ENCODE measurements at places on chromosomes 7 and 10.

GRCh38 chr7:71591876-71592275 lies 459.9 kb downstream of the GALNT17 start:
- DNase-seq = no peak

DNA sequence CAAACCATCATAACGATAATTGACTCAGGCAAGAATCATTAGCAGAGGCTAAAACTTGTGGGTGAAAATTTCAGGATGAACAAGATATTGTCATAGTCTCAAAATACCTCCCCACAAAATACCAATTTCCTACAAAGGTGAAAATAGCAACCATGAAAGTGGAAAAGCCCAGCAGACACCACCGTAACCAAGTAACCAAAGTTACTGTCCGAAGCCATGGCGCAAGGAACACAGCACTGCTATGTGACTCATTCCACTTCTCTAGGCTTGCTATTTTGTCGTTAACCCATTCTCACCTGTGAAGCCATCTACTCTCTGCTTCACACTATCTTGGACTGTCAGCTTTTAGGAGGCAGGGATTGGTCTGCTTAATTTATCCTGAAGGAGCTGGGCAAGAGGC lies 113.8 kb upstream of the CACUL1 start:
- DNase-seq = no peak

GRCh38 chr10:14975672-14976273 lies 16.6 kb downstream of the MEIG1 start:
- DNase-seq = no peak

GRCh38 chr7:21722371-21722770 lies 179.5 kb downstream of the DNAH11 start:
- DNase-seq = no peak

DNA sequence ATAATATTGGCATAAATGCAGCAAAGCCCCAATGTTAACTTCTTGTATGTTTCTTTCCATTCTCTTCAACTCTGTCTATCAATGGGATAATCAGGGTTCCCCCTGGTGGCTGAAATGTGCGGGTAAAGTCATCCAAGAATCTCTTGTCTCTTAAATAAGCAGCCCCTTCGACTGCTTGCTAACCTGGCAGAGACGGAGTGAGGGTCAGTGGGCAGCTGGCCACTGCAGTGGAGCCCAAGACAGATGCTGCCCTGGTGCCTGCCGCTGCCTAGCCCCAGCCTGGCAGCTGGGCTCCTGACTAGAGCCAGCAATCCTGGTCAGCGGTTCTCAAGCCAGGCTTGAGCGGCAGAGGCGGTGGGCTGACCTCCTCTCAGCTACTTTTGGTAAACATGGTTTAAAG lies 248.9 kb downstream of the COBL start:
- DNase-seq = peak; percentile 12

GRCh38 chr10:113992471-113993011 lies 51.1 kb upstream of the ADRB1 start:
- DNase-seq = no peak

GRCh38 chr7:141023295-141023694 lies 8.5 kb upstream of the MRPS33 start:
- no peak for DNase-seq

GRCh38 chr10:113891476-113891875 lies 37.0 kb downstream of the NHLRC2 start:
- no peak for DNase-seq

DNA sequence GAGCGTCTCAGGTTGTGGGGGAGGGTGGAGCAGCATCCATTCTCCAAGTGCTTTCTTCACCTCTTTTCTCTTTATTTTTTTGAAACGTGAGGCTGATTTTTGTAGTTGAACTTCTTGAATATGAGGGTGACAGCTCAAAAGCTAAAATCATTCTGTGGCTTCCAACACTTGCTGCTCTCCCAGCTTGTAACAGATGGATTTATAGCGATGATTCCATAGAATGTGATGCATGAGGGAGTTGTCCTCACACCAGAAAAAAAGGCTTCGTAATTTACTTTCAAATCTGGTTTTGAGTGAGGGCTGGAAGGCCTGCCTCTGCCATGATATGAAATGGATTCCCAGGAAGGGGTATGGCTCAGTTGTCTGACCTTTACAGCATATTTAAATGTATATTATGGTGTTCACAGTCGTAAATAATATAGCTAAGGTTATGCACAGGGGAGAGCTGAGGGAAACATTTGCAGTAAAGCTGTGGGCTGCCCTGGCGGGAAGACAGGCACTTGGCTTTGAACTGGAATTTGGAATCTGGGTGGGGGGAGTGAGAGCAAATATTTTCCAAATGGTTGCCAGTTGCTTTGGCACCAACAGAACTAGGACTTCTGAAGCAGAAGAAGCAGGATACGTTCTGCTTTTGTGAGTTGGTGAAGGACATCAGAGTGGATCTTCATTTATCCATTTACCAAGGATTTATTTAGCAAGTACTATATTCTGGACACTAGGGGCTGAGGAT lies 166.7 kb downstream of the SORCS3 start:
- DNase-seq = no peak

DNA sequence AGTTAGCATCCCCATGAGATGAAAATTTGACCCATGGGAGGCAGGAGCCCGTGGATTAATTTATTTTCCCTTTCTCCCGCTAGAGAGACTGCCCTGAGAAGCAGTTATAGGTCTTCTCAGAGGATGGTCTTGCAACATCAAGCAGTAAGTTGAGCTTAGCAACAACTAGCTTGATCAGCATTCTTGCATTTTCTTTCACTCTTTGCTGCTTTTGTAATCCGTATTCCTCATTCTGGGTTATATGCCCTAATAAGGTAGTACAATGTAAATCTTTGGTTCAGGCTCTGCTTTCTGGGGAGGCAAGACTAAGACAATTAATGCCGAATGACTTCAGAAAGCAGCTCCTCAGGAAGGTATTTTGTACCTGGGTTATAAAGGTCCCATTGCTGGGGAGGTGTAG lies 146.8 kb downstream of the FZD1 start:
- DNase-seq = no peak

- DNase-seq = no peak
Observed at GRCh38 chr10:86400705-86401587, 34.4 kb upstream of the GRID1 start.

- DNase-seq = no peak
Observed at GRCh38 chr7:36526863-36527548, 137.3 kb downstream of the ANLN start.

DNA sequence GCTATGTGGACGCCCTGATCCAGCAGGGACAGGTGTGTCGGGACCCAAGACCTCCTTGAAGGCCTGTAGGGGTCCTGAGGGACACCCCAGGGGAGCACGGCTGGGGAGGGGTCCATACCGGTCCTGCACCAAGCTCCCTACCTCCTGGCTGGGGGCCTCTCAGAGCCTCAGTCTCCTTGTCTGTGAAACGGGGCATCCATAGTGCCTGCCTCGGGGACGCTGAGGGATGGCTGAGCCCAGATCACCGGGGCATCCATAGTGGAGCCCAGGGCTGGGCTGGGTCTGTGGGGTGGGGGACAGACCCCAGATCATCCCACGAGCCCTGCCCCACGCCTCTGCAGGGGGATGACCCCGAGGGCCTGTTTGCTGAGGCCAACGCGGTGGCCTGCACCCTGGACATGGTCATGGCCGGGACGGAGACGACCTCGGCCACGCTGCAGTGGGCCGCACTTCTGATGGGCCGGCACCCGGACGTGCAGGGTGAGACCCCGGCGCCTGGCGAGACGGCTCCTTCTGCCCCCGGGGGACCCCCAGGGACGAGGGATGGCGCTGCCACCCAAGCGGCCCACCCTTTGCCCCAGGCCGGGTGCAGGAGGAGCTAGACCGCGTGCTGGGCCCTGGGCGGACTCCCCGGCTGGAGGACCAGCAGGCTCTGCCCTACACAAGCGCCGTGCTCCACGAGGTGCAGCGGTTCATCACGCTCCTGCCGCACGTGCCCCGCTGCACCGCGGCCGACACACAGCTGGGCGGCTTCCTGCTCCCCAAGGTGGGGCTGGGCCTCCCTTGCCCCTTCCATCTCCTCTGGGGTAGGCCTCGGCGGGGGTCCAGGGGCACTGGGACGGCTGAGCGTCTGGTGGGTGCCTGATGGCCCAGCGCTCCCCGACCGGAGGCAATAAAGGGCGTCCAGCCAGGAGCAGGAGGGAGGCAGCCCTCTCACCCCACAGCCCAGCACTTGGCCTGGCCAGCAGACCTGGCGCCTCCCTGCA lies 4.1 kb downstream of the CYP2W1 start:
- DNase-seq = no peak

DNA sequence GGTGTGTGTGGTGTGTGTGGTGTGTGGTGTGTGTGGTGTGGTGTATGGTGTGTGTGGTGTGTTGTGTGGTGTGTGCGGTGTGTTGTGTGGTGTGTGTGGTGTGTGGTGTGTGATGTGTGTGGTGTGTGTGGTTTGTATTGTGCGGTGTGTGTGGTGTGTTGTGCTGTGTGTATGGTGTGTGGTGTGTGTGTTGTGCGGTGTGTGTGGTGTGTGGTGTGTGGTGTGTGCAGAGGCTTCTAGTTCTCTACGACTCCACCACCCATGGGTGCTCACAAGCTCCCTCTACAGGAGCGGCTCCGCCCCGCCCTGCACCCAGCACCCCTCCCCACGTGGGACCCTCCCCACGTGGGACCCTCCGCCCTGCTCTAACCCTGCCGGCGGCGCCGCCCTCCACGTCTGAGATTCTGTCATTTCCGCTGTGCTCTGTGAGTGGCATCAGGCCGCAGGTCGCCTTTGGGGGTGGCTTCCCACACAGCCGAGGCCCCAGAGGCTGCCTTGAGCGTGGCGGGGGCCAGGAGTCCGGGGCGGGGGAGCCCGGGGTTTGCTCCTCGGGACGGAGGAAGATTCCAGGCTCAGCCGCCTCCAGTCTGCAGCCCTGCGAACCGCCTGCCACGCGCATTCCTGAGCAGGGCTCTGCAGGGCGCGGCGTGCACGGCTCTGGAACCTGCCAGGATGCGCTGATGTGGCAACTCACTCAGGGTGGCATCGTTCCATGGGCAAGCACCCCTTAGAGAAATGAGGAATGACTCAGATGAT lies 37.0 kb upstream of the DNAJB6 start:
- no peak for DNase-seq

DNA sequence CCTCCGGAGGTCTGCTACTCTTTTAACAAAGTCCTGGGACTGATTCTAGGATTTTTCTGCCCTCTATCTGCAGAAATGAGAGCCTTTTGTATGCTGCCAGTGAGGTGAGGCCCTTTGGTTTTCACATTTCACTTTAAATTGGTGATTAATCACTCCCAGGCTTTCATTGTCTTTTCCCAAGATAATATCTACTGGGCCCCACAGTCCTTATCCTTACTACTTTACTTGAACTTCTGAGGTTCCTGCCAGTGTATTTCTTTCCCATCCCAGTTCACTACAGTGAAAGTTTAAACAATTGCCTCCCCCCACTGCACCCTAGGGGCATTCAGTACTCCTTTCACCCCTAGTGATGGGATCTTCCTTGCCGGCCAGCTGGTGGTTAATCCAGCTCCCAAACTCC lies 127.4 kb upstream of the INHBA start:
- DNase-seq = no peak

DNA sequence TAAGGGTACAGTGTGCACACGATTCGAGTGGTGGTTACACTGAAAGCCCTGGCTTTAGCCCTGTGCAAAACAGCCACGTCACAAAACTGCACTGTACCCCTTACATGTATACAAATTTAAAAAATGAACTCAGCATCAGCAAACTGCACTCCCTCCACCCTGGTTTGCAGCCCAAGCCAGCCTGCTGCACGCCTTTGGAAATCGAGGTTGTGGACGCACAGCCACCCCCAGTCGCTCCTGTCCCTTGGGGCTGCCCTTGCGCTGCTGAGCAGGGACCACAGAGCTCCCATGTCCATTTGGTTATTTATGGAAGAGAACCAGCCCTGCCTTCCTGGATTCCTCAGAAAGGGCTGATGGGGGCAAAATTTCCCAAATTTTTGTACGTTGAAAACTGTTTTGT lies 98.8 kb downstream of the INPP5A start:
- no peak for DNase-seq

GRCh38 chr7:5591278-5591874 lies 167.7 kb upstream of the TNRC18 start:
- no peak for DNase-seq

DNA sequence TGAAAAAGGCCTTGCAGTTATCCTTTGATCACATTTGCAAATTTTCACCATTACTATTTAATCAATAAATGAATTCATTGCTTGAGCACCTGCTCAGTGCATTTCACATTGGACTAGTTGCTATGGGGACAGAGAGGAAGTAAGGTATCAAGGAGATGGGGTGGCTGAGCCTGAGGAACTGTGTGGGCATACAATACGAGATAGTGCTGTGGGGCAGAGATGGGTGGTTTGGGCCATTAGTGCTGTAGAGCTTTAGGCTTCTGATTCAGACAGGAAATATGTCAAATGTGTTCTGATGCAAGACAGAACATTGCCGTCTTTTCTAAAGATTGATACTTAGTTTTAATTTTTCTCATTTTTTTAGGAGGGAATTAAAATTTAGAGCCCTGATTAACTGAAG lies 13.2 kb downstream of the ITGB8 start:
- DNase-seq = no peak

DNA sequence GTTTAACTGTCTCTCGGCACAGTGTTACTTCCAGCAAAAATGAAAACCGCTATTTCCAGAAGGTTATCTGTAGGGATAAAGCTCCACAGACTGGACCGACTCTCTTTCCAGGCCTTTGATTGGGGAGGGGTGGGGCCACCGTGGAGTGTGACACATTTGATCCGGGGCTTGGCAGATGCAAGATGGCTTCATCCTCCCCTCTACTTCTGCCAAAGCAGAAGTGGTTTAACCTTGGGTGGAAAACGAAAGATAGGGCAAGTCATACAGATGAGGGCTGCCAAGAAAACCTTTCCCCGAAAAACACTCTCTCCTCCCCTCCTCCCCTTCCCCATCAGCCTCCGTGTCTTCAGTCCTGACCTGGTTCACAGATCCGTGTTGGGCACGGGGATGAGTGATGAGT lies 139.7 kb upstream of the SH2B2 start:
- DNase-seq = no peak

- no peak for DNase-seq
Observed at GRCh38 chr7:78224923-78225322, 426.4 kb downstream of the PHTF2 start.

DNA sequence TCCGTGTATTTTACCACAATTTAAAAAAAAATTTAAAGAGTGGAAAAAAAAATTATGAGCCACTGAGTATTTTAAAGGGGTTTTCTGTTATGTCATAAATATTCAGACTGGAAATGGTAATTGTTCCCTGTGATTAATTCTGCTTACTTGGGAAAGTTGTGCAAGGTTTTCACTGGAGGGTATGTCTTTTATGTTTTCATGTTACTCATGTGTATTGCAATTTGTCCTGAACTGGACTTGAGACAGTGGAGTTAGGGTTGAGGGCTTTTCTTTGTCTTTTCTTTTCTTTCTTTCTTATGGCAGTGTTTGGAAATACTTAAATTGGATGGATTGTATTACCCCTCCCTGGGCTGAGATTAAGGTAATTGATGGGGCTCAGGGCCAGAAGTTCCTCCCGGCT lies 257.7 kb downstream of the BAMBI start:
- no peak for DNase-seq

All from NCI-H774 (cell line).